ENCODE measurements at places on chromosomes 4 and X.

- DNase-seq: no peak
Observed at GRCh38 chr4:36011381-36011780, 232.9 kb downstream of the ARAP2 start.

DNA sequence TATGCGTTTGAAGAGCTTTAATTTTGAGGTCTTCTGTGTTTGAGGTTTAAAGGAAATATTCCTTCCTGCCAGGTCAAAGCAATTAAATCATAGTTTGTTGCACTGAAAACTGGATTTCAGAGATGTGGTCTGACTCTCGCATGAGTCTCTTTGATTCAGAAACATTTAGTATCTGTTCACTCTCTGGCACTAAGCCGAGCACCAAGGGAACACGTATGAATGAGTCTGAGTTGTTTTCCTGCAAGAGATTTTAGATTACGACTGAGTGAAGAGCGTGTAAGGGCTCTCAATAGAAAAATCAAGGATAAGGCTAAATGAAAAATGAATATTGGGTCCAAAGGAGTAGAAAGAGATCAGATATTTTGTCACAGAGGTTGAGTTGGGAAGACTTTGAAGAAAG lies 875.4 kb upstream of the PRKX start:
- no peak for DNase-seq

- DNase-seq: no peak
Observed at GRCh38 chrX:155544881-155545280, 67.9 kb downstream of the TMLHE start.

DNA sequence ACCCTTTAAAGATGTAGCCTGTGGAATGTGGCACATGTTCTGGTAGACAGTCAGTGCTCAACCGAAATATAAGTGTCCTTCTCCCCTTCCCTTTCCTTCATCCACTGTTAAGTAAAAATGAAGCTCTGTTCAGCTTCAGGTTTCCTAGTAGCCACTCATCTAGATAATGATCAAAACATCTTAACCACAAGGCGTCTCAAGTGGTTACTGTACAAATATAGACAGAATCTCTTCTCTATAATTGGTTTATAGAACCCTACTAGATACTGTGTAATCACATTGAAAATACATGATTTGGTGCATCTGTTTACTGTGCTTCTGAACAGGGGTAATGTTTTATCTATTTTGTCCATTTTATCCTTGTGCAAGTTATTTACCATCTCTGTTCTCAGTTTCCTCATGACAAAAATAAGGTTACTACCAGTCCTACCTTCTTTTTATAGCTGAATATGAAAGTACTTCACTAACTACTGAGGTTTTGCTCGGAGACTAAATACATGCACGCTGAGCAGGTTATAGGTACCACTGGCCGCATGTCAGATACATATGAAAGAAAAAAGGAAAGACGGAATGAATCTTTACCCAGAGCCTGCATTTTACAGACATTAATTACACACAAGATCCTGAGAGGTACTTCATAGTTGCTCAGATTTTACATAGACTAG lies 20.3 kb upstream of the SLC25A4 start:
- DNase-seq: no peak

- no peak for DNase-seq
Observed at GRCh38 chrX:118271775-118272174, 74.1 kb upstream of the WDR44 start.

- peak; percentile 53 for DNase-seq
Observed at GRCh38 chr4:90127223-90127705, at the start of gene CCSER1. Gene CCSER1, plus strand, starts transcription at chr4:90127394.

GRCh38 chrX:38220415-38221390 lies at the start of gene SRPX:
Gene SRPX, minus strand, starts transcription at chrX:38220871. Its CDS starts 79 bp downstream, at chrX:38220792.
- no peak for DNase-seq

GRCh38 chrX:67351411-67351810 lies 192.4 kb upstream of the AR start:
- no peak for DNase-seq

DNA sequence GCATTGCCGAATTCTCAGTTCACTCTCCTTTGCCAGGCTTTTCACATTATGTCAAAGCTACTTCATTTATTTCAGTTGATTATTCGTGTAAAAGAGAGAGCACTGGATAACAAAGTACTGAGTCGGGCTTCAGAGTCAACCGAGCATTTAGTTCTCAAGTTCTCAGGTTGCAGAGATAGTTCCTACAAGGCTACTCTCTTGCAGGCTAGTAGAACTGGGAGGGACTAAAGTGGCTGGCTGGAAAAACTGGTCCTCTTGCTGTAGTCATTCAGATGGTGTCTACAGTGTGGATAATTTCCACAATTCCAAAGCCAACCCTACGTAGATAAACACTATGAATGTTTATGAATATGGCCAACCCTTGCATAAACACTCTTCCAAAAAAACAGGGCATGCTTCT lies 4.6 kb upstream of the CCNG2 start:
- no peak for DNase-seq

GRCh38 chr4:77493120-77493752 lies 112.4 kb upstream of the CXCL13 start:
- DNase-seq: no peak

GRCh38 chrX:7068939-7069367 lies 78.6 kb upstream of the STS start:
- DNase-seq: peak; percentile 11

DNA sequence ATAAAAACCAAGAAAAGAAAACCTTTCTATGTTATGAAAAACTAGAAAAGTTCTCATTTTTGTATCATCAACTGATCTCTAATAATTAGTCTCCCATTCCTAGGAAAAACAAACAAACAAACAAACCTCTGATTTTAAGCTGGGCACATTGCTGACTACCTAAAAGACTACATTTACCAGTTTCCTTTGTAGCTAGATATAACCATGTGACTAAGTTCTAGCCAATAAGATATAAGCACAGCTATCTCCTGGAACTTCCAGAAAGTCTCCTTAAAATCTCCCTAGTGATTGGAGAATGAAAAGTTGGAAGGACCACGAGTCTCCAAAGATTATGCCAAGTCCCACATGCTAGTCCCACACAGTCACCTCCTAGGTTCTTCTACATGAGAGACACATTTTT lies 108.9 kb downstream of the NR3C2 start:
- no peak for DNase-seq

- no peak for DNase-seq
Observed at GRCh38 chr4:152571296-152571695, 35.4 kb upstream of the FBXW7 start.

DNA sequence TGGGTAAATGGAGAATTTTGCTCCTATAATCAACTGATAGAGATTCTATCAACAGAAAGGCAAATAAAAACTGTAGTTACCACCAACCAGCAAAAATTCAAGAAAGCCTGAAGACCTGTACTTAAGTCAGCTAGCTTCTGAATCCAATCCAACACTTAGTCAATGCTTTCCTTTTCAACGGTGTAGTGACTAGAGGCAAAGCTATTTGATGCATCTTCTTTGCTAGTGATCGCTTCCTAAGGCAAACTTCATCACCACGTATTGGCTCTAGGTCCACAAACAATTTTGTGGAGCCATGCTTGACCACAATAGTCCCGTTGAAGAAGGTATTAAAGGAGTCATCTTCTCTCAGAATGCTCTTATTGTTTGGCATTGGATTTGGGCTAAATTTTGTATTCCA lies 25.0 kb upstream of the UBA6 start:
- no peak for DNase-seq

GRCh38 chrX:12975991-12976558 lies 1.2 kb downstream of the TMSB4X start:
- DNase-seq: peak; percentile 55

DNA sequence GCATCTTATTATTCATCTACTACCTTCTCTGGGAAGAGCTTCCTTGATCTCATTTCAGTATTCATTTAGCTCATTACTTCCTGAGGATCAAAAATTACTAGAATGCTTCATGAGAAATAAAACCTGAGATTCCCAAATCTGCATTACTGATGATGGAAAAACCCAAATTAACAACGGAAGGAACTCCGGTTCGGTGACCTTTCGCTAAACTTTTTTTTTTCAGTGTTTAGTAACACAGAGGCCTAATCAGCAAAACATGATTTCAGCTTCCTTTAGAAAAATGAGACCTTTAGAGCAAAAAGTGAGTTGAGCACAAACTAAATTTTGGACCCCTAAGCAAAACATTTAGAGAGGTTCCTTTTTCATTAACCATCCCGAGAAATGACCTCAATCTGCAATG lies 229.2 kb downstream of the MAML3 start:
- DNase-seq: no peak

DNA sequence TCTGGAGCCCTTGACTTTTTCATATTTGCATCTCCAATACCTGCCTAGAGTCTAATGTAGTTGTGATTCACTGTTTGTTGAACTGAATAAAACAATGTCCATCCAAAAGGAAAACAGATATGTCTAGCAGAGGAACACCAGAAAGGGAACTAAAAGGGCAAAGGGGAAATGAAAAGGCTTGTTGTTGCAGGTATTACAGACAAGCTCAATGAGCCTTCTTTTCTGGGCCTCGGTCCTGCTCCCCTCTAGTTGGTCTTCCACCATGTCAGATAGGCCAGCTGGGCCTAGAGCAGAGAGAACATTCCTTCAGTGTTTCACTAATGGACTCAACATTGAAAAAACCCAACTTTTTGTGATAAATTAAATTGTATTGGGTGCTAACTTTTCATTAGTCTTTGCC lies 55.4 kb downstream of the ZFX start:
- no peak for DNase-seq

GRCh38 chrX:113059714-113060113 lies 219.1 kb upstream of the AMOT start:
- DNase-seq: no peak

GRCh38 chr4:95674521-95674981 lies 125.8 kb upstream of the UNC5C start:
- no peak for DNase-seq

GRCh38 chr4:138078751-138079520 lies 163.2 kb downstream of the SLC7A11 start:
- no peak for DNase-seq

GRCh38 chrX:140425712-140426395 lies 79.0 kb downstream of the SOX3 start:
- no peak for DNase-seq

DNA sequence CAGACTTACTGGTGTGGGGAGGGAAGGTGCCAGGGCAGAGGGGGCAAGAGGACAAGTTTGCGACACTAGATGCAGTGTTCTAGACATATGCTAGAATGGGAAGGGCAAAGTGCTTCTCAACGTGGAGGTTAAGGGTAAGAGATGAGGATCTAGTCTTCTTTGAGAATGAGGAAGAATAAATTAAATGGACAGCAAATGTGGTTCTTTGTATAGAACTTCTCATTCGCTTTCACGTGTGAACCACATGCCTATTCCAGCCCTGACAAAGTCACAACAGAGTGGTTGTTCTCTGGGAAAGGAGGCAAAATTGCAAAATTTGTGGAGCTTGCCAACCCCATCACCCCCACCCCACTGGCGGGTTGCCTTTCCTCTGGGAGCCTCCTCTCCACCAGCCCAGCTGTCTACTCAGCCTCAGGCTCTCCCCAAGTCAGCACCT lies 1.5 kb upstream of the ANXA5 start:
- no peak for DNase-seq

DNA sequence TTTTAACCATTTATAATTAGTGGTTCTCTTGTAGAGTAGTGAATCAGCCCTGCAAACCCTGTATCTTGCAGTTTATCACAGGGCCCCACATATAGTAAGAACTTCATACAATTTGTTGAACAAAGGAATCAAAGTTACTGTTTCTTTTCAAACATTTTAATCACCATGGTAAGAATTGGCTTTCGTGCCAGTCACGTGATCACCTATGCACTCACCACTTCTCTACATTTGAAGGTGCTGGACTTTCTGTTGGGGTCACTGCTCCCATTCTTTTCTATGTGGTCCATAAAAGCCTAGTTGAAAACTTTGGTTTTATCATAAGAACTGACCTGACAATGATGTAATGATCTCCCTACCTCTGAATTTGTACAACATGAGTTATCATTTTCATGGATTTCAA lies 426.4 kb upstream of the CPEB2 start:
- no peak for DNase-seq

GRCh38 chrX:50103866-50104566 lies 96.8 kb downstream of the AKAP4 start:
- no peak for DNase-seq

GRCh38 chr4:74315376-74315775 lies 7.1 kb downstream of the EPGN start:
- no peak for DNase-seq

DNA sequence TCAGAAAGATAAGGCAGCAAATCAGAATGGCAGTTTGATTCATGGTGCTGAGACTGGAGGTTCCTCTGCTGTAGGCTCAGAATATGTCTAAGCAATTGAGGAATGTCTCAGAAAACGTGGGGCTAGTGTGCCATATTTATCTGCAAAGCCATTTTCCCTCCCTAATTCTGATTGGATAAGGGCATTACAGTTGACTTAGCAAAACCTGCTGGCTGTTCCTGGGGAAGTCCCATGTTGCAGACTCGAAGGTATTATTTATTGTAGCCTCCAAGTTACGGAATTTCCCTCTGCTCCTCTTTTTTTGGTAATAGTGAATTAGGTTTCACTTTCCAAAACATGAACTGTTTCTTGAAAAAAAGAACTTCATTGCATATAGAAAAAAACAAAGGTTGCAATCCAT lies at the start of gene CXCL10:
Gene CXCL10, minus strand, starts transcription at position 109 of the 400 bp plus-strand sequence. Its CDS starts 66 bp downstream, at position 43.
- DNase-seq: no peak

DNA sequence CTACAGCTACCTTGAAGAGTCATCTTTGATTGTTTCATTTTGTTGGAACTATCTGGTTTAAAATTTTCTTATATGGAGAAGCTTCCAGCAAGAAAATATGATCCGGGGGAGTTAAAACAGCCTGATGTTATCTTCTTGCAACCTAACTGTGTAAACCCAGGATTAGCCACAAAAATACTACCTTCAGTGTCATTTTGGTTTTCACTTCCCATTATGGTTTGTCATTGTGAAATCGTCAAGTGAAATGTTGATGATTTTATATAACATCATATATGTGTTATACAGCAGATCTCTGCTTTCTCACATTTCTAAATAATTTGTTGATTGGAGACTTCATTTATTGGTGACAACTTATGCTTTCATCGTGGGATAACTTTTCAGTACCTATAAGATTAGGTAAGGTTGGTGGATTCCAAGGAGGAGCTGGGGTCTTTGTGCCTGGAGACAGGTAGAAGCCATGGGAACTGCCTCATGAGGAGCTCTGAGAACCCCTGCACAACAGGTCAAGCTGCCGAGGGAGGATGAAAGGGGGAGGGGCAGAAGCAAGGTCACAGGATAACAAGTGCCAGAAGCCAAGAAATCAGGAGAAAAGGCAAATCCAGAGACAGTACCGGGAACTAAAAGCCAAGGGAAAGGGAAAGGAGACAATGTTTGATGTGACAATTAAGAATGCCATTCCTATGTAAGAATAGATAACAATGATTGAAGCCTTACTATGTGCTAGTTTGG lies 7.2 kb downstream of the ARHGAP24 start:
- DNase-seq: no peak

DNA sequence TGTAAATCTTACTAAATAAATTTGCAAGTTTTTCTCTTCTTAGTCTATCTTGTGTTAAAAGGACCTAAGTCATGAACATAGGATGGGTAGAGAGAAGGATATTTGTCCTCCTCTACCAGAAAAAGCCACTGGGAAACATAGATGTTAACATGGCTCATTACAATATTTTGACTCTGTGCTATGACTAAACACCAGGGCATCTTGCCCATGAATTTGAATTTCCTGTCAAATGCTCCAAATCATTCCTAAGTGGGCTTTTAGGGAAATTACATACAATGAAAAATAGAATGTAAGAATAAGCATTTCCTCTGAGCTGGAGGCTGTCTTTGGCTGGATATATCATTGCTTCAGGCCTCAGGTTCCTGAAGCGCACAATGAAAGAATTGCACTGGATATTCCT lies 39.1 kb downstream of the ANOS1 start:
- DNase-seq: no peak

GRCh38 chr4:72360075-72360474 lies 208.9 kb downstream of the ADAMTS3 start:
- DNase-seq: no peak
